ENCODE measurements at places on chromosomes 5 and 9. TPM values are rescaled to one million over a fixed set of nuclear protein-coding genes. Genes with fewer than 3 reads are reported as not detected.

GRCh38 chr9:137038916-137039315, 7.0 kb upstream of the FUT7 start:
- DNase-seq: no peak

DNA sequence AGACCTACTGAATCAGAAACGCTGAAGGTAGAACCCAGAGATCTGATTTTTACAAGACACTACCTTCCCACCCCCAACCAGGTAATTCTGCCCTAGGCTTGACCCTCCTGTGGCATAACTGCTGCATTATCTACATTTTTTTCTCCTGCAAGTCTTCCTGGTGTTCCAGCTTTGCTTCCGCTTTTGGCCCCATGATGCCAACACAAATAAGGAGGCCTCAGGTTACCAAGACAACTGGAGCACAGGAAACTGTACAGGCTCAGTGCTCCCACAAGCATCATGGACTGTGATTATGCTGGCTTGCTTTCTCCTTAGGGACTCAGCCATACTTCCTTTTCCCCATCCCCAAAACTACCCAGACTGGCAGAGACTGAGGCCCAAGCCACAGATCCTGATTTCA, 6.6 kb upstream of the MSMP start:
- peak; percentile 36 for DNase-seq

The JAKMIP2 gene
- not detected for total RNA-seq

The TAF11L10 gene
- total RNA-seq: not detected

The DDX4 gene
- total RNA-seq: not detected
